Right ventricle myocardium superior (tissue), 1 donor: ENCODE measurements at places on chromosomes 16 and 17. TPM values are rescaled to one million over a fixed set of nuclear protein-coding genes. Genes with fewer than 3 reads are reported as not detected.

Gene SULT1A2
- total RNA-seq = 1.0 TPM

DNA sequence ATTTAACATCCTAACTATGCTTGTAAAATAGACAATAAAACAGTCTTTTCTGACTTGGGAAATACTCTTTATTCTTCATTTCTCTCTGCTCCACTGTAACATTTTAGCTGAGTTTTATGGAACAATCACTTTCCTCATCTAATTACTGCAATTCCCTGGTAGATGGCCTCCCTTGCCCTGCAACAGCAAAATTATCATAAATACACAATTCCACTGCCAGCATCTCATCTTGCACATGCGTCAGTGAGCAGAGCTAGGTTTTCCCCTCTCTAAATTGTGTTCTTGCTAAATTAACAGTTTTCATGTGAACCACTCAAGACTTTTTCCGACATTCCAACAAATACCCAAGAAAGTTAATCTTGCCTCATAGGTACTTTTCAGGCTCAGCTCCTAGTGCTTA lies 920.9 kb upstream of the GOT2 start:
- no peak for DNase-seq

- no peak for DNase-seq
Measured at GRCh38 chr16:10625595-10626357, 45.4 kb upstream of the EMP2 start.

GRCh38 chr16:1450218-1450617 lies 5.9 kb upstream of the CCDC154 start:
- no peak for DNase-seq
